ENCODE measurements at places on chromosomes 3 and 15. TPM values are rescaled to one million over a fixed set of nuclear protein-coding genes. Genes with fewer than 3 reads are reported as not detected.
A peak's percentile ranks its signal among the peaks of the same experiment; 100 is the strongest.

The TRH gene
- polyA plus RNA-seq, result not detected

The NRROS gene
- polyA plus RNA-seq, result 7.8 TPM

The CNTN6 gene
- not detected for polyA plus RNA-seq

The HGD gene
- 0.45 TPM for polyA plus RNA-seq

The ABHD14A gene
- polyA plus RNA-seq, result 18.7 TPM

The ADGRG7 gene
- polyA plus RNA-seq, result not detected

The EFCAB12 gene
- 0.20 TPM for polyA plus RNA-seq

The PAQR9 gene
- 0.04 TPM for polyA plus RNA-seq

The ALDH1A2 gene
- polyA plus RNA-seq, result 0.26 TPM

The MRPL46 gene
- 23.1 TPM for polyA plus RNA-seq

The PLD1 gene
- polyA plus RNA-seq, result 3.5 TPM

The CLDN18 gene
- polyA plus RNA-seq, result not detected

The XCR1 gene
- 0.17 TPM for polyA plus RNA-seq

The ZBTB47 gene
- 5.0 TPM for polyA plus RNA-seq

The DUOX1 gene
- 0.19 TPM for polyA plus RNA-seq

The KLF15 gene
- polyA plus RNA-seq, result 3.1 TPM

- no peak for DNase-seq
Measured at GRCh38 chr15:62136911-62137865, 27.9 kb downstream of the C2CD4B start.

GRCh38 chr15:65110676-65111292, 4.2 kb downstream of the UBAP1L start:
- no peak for DNase-seq

DNA sequence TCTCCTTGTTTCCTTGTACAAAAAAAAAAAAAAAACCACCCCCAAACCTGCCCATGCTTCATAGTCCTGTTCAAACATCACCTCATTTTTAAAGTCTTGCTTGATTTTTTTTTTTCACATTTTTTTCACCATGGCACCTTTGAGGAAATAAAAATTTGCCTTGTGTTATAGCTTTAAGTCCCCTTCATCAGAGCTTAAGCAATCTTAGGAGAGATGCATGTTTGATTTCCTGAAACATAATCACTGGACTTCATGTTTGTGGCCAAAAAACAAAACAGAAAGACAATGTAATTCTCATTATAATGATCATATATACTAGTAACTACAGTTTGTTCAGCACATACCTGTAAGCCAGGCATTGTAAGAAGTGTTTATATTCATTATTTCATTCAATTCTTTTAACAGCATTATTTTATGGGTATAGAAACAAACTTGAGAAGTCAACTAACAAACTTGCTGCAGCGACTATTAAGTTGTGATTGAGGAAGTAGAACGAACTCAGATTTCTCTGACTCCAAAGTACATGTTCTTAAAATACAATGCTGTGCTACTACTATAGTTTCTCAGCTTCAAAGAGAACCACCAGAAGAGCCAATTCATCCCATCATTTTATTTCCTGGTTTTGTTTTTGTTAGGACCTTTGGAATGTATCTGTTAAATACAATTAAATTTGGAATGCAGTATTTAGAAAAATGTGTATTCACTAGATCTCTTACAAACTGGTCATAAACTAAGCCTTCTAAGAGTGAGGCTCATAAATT, 203.8 kb downstream of the TCF12 start:
- no peak for DNase-seq

DNA sequence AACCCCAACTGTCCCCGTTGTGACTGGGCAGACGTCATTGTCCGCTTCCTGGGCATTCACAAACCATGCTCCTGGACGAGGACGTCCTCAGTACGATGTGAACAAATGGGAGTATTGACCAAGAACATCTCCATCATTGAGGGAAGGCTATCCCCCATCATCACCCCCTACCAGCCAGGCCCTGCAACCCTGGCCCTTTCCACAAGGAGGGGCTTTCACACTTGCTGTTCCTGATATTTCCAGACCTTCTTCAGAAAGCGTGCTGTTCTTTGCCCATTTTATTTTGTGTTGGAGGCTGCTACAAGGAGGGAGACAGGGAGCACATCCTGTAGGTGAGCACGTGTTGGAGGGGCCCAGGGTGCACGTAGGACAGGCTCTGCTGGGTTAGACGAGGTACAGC, 277.0 kb upstream of the LRRC3B start:
- no peak for DNase-seq

GRCh38 chr3:56997041-56997440, 63.4 kb upstream of the SPATA12 start:
- DNase-seq, result peak; percentile 65

- DNase-seq, result no peak
Measured at GRCh38 chr3:60998858-60999257, 252.4 kb downstream of the FHIT start.

DNA sequence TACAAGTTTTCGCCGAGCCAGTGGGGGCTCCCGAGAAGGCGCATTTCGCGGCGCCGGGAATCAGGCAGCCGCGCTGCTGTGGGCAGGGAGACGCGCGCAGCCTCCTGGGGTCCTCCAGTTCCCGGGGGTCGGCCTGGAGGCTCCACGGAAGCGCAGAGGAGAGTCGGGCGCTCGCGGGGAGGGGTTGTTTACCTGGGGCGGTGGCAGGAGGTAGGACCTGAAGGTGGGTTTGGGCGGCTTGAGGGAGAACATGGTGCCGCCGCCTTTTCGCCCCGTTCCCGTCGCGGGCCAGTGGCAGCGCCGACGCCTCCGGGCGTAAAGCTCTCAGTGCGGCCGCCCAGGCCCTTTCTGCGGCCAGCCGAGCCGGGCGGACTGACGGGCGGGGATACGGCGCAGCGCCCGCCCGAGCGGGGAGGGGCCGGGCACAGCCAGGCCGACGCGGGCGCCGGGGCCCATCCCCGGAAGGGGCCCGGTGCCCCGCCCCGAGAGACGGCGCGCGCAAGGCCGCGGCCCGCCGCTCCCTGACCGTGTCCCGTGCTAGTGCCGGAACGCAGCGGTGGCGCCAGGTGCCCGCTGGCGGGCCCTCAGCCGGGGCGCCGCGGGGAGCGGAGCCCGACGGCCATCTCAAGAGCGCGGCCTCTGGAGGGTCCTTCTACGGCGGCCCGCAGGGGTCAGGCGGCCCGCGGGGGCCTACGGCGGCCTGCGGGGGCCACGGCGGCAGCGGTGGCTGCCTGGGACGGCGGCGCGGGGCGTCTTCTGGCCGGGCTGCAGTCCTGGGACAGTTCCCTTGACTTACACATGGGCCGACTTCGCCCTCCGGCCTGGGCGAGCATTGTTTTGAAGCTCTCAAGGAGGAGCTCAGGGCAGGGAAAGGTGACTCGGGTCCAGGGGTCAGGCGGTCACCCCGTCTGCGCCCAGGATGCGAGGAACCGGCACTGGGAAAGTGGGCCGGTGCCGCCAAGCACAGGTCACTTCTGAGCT, at the start of gene MTMR10:
MTMR10 (minus strand) TSS at position 374 of the 981 bp plus-strand sequence; CDS start at position 252, 122 bp downstream.
- DNase-seq, result peak; percentile 97

GRCh38 chr15:90598031-90598577, 68.4 kb downstream of the CRTC3 start:
- DNase-seq, result peak; percentile 81

GRCh38 chr3:120033596-120033995, 60.7 kb downstream of the GSK3B start:
- DNase-seq, result no peak

DNA sequence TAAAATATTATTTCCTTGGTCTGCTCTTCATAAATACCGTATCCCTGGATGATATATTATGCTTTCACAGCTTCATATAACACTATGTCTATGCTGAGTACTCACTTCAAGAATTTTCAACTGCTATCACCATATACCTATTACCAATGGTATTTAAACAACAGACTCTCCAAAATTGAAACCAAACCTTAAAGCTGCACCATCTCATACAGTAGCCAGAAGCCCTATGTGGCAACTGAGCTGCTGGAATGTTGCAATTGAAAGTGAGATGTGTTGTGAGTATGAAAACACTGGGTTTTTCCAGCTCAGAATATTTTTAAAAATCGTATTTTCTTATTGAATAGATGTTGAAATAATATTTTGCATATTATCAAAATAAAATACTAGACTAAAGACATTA, 130.1 kb upstream of the GOLGA6L6 start:
- DNase-seq, result no peak

- no peak for DNase-seq
Measured at GRCh38 chr3:172312001-172312400, 136.3 kb downstream of the GHSR start.

GRCh38 chr3:72766866-72767265, 81.4 kb downstream of the SHQ1 start:
- DNase-seq, result no peak

GRCh38 chr15:61499376-61499775, 270.3 kb upstream of the RORA start:
- no peak for DNase-seq

DNA sequence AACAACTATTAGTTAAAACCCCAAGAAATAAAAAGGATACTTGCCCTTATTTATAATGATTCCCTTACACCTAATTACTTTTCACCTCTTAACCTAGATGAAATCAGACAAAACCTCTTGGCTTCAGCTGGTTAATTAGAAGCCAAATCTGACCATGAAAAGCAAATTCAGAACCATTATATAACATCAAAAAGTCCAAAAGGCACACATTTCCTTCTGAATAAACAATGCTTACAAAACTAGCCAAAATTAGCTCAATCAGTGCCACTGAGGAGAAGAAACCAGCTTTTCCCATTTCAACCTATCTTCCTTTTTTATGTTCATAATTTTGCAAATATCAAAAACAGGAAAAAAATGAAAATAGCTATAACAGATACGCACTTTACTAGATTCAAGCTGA, 3.2 kb downstream of the EHHADH start:
- no peak for DNase-seq

GRCh38 chr15:78325092-78325843, 14.9 kb upstream of the CRABP1 start:
- DNase-seq, result no peak

DNA sequence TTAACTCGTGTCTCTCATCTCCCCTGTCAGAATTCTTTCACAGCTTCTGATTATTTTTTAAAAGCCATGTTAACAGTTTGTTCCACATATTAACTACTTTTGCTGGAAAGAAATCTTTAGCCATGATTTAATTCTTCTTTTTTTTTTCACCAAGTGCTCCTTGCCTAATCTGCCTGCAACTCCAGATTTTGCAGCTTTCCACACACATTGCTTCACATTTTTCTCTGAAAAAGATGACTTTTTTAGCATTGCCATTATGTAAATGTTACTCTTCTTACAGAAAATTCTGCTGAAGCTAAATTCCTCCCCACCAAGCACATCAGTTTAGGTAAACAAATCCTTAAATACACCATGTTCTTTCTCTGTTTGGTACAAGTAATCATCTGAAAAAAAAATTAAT, 23.4 kb upstream of the PPARG start:
- DNase-seq, result no peak

GRCh38 chr3:53032609-53033008, 13.3 kb downstream of the SFMBT1 start:
- no peak for DNase-seq

DNA sequence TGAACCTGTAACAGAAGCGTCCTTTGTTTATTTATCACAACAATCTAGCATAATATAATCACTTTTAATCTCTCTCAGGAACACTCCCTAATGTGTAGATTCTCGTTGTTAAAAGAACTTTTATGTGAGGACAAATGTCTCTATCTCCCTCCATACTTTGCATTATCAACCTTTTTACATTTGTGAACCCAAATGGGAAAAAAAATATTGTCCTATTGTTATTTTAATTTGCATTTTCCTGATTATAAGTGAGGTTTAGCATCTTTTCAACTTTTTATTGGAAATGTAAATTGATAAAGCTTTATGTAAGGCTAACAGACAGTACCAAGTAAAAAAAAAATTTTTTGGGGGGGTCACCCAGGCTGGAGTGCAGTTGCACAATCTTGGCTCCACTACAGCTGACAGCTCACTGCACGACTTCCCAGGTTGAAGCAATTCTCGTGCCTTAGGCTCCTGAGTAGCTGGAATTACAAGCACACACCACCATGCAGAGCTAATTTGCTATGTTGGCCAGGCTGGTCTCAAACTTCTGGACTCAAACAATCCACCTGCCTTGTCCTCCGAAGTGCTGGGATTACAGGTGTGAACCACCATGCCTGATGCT, 33.0 kb upstream of the DENND4A start:
- no peak for DNase-seq

DNA sequence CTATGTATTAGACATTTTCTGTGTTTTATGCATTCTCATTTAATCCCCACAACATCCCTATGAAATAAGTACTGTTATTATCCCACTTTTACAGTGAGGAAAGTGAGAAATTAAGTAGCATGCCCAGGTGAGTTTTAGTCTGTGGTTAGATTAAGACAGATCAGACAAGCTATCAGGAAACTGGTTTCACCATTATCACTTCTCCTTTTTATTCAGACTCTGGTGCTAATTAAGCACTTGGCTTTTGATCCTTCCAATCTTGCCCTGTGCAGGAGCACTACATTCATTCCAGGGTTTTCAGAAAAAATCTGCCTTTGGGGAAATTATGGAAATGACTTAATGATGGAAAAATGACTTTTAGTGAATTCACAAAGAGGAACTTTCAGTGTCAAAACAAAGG, 115.2 kb downstream of the TMEM108 start:
- no peak for DNase-seq

DNA sequence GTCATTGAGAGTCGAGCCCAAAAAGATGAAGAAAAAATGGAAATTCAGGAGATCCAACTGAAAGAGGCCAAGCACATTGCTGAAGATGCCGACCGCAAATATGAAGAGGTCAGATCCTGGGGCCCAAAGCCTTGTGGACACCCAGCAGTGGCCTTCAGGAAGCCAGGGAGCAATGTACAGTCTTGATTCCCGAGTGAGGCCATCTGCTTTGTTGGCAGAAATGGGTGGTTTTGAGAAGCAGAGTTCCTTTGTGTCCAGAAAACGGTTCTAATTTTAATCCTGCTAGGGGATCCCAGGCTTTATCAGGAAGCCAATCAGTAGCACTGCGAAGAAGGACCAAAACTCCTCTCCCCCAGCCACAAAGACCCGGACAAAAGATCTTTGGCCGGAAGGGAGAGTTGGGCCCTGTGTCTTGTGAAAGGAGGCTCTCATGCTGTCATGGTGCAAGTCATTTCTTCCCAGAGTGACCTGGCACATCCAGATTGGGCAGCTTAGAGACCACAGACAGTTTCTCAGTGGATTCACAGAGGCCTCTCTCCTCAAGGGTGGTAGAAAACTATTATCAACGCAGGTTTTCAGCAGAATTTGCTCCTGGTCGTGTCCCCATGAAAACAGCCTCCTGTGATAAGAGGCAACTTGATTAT, 17.1 kb downstream of the TPM1 start:
- no peak for DNase-seq

GRCh38 chr15:92668620-92669019, 13.0 kb upstream of the FAM174B start:
- DNase-seq, result no peak

DNA sequence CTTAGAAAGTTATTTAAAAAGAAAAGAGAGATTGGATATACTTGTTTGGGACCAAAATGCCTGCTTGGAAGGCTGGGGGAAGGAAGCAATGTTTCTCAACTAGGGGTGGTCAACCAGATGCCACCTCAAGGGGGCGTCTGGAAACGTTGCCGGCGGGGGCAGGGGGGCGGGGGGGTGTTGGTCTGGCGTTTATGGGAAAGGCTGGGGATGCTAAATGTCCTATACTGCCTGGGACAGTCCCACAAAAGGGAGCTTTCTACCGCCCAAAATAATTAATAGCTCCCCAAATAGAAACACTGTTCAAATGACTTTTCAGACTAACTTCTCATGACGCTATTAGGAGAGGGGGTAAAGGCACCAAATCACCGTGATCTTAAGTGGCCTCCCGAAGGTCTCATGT, 2.2 kb downstream of the POLG start:
- no peak for DNase-seq

GRCh38 chr15:58918239-58918638, 15.2 kb downstream of the SLTM start:
- no peak for DNase-seq

GRCh38 chr3:4835616-4836043, 143.6 kb upstream of the BHLHE40 start:
- no peak for DNase-seq

Measured in spleen (tissue), 13 donors.